Hypothalamus (tissue), 51 donors: ENCODE measurements at places on chromosomes 11 and 22.

DNA sequence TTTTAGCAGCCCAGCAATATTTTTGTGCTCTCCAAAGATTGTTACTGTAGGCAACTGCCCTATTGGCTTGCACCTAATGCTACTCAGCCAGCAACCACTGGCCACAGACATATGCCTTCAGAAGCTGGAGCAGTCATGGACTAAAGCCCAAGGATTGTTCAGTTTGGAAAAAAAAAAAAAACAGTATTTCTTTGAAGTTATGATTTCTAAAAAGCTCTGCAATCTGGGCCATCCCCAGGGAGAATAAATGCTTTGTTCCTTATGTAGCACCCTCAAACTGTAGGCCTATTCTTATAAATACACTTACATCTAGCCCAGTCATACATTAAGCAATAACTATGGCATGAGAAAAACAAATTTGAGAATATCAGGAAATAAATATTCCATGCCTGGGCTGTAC lies 2190.5 kb upstream of the RAG2 start:
- no peak for DNase-seq

DNA sequence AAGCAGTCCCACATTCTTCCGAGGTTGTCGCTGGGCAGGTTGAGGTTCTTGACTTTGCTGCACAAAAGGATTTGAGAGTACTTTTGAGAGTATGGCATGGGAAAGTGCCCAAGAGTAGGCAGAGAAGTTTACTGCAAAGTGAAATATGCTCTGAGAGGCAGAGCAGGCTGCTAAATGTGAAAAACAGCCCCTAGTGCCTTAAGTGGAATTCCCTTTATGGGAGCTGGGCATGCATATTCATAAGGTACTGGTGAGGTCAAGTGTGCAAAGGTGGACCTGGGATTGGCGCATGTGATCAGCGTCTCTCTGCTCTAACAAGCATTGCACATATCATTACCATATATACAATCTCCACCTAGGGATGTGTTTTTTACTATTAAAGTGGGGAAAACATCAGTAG lies 12.0 kb upstream of the APOL4 start:
- DNase-seq, result no peak

GRCh38 chr11:5534046-5534445 lies 14.3 kb downstream of the OR52H1 start:
- DNase-seq, result no peak

GRCh38 chr22:39382410-39382809 lies 17.2 kb upstream of the TAB1 start:
- DNase-seq, result no peak

DNA sequence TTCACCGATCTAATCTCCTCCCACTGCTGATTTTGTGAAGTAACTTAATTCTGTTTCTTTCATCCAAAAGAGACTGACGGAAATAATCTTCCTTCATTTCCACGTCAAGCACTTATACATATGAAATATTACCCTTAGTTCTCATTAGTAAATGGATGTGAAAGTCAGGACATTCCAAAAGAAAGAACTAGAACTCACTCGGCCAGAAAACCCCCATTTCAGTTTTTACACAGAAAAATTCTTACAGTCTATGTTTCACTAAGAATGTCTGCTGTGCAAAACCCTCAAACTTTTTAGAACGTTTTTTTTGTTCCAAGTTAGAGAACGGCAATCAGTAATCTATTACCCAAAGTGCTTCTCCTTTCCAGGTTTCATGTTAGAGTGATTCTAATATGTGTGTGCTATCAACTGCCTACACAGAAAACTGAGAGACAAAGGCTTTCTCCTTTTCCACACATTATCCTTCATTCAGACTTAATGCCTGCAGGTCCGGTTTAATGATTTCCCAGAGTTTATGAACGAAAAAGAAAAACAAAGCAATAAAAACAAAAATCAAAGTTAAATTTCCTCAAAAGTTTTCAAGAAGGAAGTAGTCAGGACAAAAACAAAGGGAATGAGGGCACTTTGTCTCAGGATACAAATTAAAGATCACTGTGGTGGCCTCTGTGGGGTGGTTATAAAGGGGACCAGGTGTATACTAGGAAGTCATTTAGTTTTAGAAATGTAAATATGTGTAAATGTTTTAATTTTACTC lies 11.3 kb upstream of the SESN3 start:
- no peak for DNase-seq

- no peak for DNase-seq
Measured at GRCh38 chr11:79013509-79013908, 427.3 kb downstream of the TENM4 start.

- DNase-seq, result no peak
Measured at GRCh38 chr11:13944911-13945425, 17.6 kb upstream of the SPON1 start.

GRCh38 chr11:96658436-96658835 lies 268.6 kb downstream of the JRKL start:
- no peak for DNase-seq
